Left lobe of liver (tissue), 2 donors: ENCODE measurements at places on chromosomes 6 and 20. TPM values are rescaled to one million over a fixed set of nuclear protein-coding genes. Genes with fewer than 3 reads are reported as not detected.

- DNase-seq, result no peak
Measured at GRCh38 chr20:400454-401275, 7.4 kb upstream of the RBCK1 start.

DNA sequence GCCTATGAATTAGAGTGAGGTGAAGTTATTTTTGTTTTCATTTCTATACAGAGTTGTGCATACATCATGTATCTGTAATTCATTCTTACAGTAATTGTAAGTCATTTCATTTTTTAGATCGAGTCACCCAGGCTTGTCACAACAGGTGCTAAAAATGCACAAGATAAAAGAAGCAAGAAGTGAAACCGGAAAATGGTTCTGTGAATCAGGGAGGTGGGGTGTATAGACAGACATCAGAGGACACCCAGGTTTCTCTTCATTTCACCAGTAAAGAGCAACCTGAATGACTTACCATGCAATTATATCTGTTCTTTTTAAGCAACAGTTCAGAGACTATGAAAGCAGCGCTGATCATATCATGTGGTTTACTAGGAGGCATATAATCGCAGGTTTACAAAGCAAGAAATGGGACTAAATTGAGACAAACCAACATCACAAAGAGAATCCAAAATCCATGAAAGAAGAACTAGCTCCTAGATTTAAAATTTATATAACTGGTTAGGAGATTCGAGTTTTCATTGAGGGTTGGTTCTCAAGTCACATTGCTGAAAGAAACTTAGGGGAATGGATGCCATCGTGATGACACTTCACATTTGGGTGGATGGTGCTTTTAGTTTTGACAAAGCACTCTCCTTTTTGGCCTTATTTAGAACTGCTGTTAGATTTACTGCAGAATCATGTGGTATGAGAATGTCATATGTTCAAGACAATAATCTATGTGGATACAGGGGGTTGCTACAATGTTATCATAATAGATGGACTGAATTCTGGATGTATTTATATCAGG, 27.9 kb upstream of the TBC1D7 start:
- no peak for DNase-seq

DNA sequence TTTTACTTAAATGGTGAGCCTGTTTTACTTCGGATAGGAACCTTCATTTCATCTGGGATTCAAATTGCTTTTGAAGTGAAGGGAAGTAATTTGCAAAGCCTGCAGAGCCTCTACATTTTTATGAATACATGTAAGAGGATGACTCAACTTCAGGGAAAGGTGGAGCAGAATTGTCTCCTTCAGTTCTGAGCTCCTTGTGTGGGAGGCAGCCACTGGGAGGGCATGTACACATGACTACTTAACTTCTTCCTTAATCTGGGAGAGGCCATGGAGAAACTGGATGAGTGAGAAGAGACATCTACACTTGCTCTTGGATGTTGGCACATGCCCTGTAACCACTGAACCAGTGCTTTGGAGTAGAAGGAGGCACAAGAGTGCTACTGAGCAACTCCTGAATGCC, 145.1 kb upstream of the NRSN1 start:
- DNase-seq, result no peak

GRCh38 chr20:297098-297924, at the start of gene ZCCHC3:
Gene ZCCHC3 (plus strand): TSS chr20:297570. CDS start chr20:297587, 17 bp downstream.
- DNase-seq, result peak; percentile 93

DNA sequence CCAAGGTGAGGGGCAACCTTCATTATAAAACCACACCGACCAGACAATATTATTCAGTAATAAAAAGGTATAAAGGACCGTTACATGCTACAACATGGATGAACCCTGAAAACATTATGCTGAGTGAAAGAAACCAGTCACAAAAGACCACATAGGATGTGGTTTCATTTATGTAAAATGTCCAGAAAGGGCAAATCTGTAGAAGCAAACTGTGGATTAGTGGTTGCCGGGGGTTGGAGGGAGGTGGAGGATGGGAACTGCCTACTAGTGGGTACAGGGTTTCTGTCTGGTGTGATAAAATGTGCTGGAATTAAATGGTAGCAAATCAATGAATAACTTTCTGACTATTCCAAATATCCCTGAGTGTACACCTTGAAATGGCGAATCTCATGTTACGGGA, 10.2 kb upstream of the PRND start:
- DNase-seq, result peak; percentile 12

DNA sequence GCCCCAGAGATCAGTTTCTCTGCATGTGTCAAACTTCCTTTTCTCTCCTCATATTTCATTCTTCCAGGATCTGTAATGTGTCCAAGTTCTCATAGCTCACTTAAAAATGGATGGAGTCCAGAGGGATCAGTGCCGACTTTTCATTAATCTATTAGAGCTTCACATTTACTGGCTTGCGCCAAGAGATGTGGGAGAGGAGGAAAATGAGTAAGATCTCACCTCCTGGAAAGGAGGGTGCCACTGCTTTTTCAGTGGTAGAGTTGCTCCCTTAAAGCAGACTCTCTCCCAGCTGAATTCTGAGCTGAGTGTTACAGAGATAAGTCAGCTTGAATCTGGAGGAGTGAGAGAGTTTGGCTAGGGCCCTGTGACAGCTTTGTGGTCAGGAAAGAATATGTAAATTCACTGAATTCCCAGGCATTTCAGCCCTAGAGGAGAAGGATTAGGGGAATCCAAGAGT, 175.9 kb downstream of the SOX4 start:
- no peak for DNase-seq

DNA sequence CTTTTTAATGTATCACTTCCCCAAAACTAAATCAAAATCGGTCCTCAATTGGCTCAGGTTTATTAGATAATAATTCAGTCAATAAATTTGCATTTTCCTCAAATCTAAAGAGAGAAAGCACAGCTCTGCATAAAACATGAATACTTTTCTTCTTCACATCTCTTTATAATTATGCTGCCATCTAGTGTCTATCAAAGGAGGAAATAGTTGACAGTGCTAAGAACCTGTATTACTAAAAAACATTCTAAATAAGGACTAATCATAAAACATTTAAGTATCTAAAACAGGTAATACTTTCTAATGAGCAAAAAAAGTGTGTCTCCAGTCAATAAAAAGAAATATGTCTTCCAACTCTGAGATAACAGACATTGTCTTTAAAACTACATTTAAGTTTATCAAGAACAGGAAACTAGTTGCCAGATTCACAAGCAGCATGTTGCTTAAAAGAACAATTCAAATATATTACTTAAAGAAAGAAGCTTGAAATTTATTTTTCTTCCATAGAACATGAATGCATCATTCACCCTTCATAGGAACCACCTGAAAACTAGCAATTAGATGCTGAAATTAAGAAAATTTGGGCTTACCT, 56.5 kb upstream of the DST start:
- DNase-seq, result no peak

GRCh38 chr20:15834857-15835256, 738.4 kb downstream of the KIF16B start:
- DNase-seq, result no peak

DNA sequence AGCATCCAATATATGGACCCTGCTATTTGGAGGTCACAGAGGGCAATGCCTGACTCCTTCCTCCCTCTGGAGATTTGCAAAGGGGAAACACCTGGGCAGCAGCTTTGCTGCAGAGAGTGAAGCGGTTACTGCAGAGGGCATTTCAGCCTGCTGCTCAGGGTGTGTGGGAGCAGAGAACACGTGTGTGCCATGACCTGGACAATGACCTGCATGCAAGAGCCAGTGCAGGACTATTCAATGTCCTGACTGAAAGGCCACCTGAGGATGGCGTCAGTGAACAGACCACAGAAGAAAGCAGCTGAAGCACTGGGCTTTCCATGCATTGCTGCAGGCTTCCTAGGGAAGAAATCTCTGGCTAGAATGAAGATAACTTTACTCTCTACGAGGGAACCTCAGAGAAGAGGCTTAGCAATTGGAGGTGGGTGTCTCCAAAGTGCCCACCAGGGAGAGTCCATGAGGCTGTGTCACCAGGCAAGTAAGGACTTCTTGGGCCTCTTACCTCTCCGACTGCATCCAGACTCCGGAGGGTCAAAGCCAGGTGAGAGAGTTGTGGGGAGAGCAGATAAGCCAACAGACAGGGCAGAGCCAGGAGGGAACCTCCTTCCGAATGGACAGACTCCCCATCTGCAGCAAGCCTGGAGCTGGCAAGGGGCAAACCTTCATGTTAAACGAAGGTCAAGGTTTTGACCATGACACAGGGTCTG, 52.9 kb upstream of the PMEPA1 start:
- DNase-seq, result no peak

- DNase-seq, result no peak
Measured at GRCh38 chr6:38876475-38876874, 161.4 kb downstream of the DNAH8 start.

GRCh38 chr6:22970004-22970403, 400.6 kb downstream of the HDGFL1 start:
- no peak for DNase-seq

- DNase-seq, result no peak
Measured at GRCh38 chr20:21520702-21521595, 7.1 kb upstream of the NKX2-2 start.

DNA sequence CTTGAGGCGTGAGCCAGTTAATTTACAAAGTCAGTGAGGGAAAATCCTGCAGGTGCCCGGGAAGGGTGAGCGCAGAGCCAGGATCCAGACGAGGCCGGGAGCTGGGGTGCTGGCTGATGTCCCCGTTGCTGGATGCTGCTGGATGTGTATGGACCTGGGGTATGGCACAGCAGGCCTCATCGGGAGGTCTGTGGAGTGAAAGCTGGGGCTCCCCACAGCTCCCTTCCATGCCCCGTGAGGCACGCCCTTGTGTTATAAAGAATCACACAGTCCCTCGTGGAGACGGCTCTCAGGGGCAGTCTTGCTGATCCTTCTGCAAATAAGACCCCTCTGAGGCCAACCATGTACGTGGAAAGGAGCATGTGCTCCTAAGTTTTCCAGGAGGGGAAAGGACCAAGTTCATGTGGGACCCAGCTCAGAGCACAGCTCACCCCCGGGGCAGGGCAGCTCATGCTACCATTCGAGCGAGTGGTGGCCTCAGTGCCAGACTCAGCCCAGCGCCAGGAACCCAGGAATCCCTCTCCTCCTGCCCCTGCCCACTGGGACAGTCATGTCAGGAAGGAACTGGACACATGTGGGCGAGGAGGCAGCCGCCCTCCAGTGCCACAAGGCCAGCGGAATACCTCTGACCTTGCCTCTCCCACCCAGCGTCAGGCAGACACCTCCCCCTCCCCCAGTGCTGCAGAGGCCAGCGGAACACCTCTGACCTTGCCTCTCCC, 97.5 kb downstream of the CDH4 start:
- no peak for DNase-seq

The CFB gene
- total RNA-seq, result 1,916 TPM

The ARG1 gene
- 1,138 TPM for total RNA-seq

The ZC3H12D gene
- 0.86 TPM for total RNA-seq

The SIGLEC1 gene
- 5.9 TPM for total RNA-seq

The TGIF2 gene
- 4.6 TPM for total RNA-seq

The ID4 gene
- 0.70 TPM for total RNA-seq

The GUCA1A gene
- not detected for total RNA-seq

The CCN6 gene
- total RNA-seq, result not detected
